Left ventricle myocardium superior (tissue), 1 donor: ENCODE measurements at places on chromosomes 3 and 15. TPM values are rescaled to one million over a fixed set of nuclear protein-coding genes. Genes with fewer than 3 reads are reported as not detected.

DNA sequence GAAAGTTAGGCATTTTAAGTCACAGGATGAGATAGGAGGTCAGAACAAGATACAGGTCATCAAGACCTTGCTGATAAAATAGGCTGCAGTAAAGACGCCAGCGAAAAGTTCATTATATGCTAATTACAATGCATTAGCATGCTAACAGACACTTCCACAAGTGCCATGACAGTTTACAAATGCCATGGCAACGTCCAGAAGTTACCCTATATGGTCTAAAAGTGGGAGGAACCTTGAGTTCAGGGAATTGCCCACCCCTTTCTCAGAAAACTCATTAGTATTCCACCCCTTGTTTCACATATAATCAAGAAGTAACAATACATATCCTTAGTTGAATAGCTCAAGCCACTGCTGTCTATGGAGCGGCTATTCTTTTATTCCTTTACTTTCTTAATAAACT lies 92.7 kb upstream of the PLXND1 start:
- DNase-seq, result no peak

- no peak for DNase-seq
Observed at GRCh38 chr3:39147711-39148434, 5.5 kb downstream of the CSRNP1 start.

GRCh38 chr3:166388321-166388720 lies 551.1 kb upstream of the BCHE start:
- DNase-seq, result no peak

GRCh38 chr3:165148876-165149441 lies 47.2 kb downstream of the SLITRK3 start:
- no peak for DNase-seq

Gene ANKDD1A
- 1.3 TPM for total RNA-seq

Gene PDCD7
- total RNA-seq, result 15.8 TPM
